Chondrocyte (in vitro differentiated cells): ENCODE measurements at places on chromosomes 11 and 22.

GRCh38 chr11:71191201-71191600 lies 61.2 kb downstream of the SHANK2 start:
- peak; percentile 37 for DNase-seq
- no peak overlapping the region for H3K27ac ChIP-seq
- H3K4me1 ChIP-seq = no peaks in the 10 kb centered on the region
- H3K27me3 ChIP-seq = peaks cover 39% of the 10 kb centered on the region

DNA sequence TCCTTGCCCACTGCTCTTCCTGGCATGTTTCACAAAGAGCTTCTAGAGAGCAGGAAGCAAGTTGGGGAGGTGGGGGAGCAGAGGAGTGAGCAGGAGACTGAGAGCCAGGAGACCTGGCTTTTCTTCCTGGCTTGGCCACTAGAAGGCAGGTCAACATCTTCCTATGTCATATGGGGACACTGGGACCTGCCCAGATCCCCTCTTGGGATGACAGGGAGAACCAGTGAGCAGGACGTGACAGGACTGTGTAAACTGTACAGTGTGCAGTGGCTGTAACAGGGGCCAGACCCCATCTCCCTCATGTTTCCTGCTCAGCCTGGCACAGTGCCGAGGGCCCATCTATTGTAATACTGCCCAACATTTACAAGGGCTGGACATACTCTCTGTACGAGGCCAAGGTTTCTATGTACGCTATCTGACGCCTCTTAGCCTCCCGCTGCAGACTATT lies 29.4 kb downstream of the GDPD5 start:
- DNase-seq = no peak
- H3K4me3 ChIP-seq = no peak overlapping the region
- H3K4me1 ChIP-seq = peaks cover 24% of the 10 kb centered on the region
- H3K27me3 ChIP-seq = no peaks in the 10 kb centered on the region
- H3K36me3 ChIP-seq = no peaks in the 10 kb centered on the region

DNA sequence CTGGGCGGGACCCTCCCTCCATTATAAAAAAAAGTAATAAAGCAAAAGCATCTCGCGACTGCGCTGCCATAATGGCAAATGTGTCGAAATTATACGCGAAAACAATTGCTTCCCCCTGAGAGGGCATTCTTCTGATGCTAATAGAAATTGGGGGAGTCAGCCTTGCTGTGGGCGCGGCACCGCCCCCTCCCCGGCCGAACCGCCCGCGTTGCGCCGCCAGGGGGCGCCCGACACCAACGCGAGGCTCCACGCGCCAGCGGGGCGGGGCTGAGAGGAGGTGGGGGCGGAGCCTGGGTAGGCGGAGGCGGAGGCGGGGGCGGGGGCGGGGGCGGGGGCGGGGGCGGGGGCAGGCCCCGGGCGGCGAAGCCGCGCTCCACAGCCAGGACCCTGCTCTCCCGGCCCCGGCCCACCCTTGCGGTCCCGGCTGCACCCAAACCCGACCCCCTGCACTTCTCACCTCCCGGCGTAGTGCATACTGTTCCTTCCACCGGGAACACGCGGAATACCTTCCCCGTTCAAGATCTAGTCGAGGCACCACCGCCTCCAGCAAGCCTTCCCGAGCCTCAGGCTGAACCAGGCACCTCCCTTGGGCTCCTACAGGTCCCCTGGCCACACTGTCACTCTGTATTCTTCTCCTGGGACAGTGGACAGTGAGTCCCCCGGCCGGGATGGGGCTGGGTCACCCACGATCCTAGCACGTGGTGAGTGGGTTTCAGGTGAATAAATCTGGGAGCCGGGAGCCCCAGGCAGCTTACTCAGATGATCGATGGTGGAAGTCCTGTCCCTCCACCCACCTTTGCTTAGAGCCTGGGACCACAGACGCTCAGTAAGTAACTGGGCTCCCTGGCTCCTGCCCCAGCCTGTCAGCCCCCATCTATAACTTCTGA lies 15.5 kb upstream of the UPK3A start:
- H3K27me3 ChIP-seq = no peaks in the 10 kb centered on the region
- H3K36me3 ChIP-seq = no peaks in the 10 kb centered on the region
- no peak for DNase-seq

- no peak for DNase-seq
- peaks cover 31% of the 10 kb centered on the region for H3K36me3 ChIP-seq
- H3K4me3 ChIP-seq = no peak overlapping the region
- H3K27ac ChIP-seq = peak overlapping the region; percentile 41
Observed at GRCh38 chr11:62851807-62852522, 12.6 kb upstream of the WDR74 start.

- no peaks in the 10 kb centered on the region for H3K36me3 ChIP-seq
- no peak overlapping the region for H3K27ac ChIP-seq
- no peak overlapping the region for H3K4me3 ChIP-seq
- peak; percentile 75 for DNase-seq
Observed at GRCh38 chr11:1628506-1629325, 859 bp upstream of the KRTAP5-5 start.

GRCh38 chr22:50595189-50595588 lies 5.4 kb upstream of the MAPK8IP2 start:
- no peaks in the 10 kb centered on the region for H3K27me3 ChIP-seq
- peaks cover 4% of the 10 kb centered on the region for H3K4me1 ChIP-seq
- no peak overlapping the region for H3K4me3 ChIP-seq
- no peak for DNase-seq

GRCh38 chr11:123407996-123408597 lies 22.0 kb upstream of the GRAMD1B start:
- H3K36me3 ChIP-seq = no peaks in the 10 kb centered on the region
- peaks cover 63% of the 10 kb centered on the region for H3K27me3 ChIP-seq
- no peak overlapping the region for H3K27ac ChIP-seq
- H3K4me3 ChIP-seq = no peak overlapping the region
- no peak for DNase-seq
- H3K4me1 ChIP-seq = no peaks in the 10 kb centered on the region

- no peaks in the 10 kb centered on the region for H3K27me3 ChIP-seq
- H3K27ac ChIP-seq = no peak overlapping the region
- no peaks in the 10 kb centered on the region for H3K36me3 ChIP-seq
- H3K4me3 ChIP-seq = no peak overlapping the region
Observed at GRCh38 chr11:103584021-103584420, 452.4 kb upstream of the DDI1 start.

DNA sequence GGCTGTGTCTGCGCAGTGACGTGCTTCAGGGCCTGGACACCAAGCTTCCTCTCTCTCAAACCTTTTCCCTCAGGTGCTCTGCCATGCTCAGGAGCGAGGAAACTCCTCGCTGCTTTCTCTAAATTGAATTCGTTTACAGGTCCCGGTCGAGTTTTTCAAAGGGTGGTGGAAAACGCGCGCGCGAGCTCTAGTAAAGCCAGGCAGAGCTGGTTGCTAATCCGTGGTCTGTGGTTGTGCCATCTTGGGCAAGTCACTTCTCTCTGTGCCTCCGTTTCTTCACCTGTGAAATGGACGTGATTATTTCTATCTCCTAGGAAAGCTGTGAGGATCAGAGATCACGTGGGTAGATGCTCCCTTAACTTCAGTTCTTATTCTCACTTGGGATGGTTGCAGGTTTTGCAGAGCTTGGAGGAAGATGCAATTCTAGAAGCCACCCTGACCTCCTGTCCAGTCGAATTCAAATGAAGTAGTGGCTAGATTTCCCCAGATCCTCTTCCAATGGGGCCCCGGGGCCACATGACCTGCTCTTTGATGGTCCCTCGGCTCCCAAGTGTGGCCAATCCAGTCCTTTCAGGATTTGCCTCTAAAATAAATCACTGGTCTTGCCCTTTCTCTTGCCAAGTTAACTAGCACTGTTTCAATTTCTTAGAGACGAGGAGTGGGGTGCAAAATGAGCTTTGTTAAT lies 10.5 kb upstream of the ALX4 start:
- no peaks in the 10 kb centered on the region for H3K36me3 ChIP-seq
- no peak for DNase-seq
- H3K4me1 ChIP-seq = peaks cover 34% of the 10 kb centered on the region
- peak overlapping the region; percentile 33 for H3K4me3 ChIP-seq
- peaks cover 85% of the 10 kb centered on the region for H3K27me3 ChIP-seq
- H3K27ac ChIP-seq = no peak overlapping the region
